ENCODE measurements at places on chromosomes 6 and 20. TPM values are rescaled to one million over a fixed set of nuclear protein-coding genes. Genes with fewer than 3 reads are reported as not detected.
A peak's percentile ranks its signal among the peaks of the same experiment; 100 is the strongest.

GRCh38 chr6:158058171-158058651, 76.5 kb downstream of the SYNJ2 start:
- DNase-seq, result no peak

- no peak for DNase-seq
Observed at GRCh38 chr6:157885211-157885788, 62.3 kb downstream of the SNX9 start.

DNA sequence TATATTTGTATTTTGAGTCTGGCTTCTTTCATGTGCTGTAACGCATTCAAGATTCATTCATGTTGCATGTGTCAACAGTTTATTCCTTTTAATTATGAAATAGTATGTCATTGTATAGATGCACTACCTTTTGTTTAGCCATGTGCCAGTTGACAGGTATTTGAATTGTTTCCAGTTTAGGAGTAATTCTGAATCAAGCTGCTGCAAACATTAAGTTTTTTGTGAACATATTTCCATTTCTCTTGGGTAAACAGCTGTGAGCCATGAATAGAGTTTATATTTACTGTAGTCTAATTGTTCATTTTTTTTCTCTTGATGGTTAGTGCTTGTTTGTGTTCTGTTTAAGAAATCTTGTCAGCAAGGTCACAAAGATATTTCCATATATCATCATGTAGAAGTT, 142.4 kb upstream of the RIPOR2 start:
- no peak for DNase-seq

DNA sequence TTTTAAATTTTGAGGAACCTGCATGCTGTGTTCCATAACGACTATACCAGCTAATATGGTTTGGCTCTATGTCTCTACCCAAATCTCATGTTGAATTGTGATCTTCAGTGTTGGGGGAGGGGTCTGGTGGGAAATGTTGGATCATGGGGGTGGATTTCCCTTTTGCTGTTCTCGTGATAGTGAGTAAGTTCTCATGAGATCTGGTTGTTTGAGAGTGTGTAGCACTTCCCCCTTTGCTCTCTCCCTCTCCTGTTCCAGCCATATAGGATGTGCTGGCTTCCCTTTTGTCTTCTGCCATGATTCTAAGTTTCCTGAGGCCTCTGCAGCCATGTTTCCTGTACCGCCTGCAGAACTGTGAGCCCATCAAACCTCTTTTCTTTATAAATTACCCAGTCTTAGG, 61.8 kb upstream of the NEDD9 start:
- DNase-seq, result no peak

GRCh38 chr20:10857352-10858070, 183.7 kb upstream of the JAG1 start:
- peak; percentile 96 for DNase-seq

- no peak for DNase-seq
Observed at GRCh38 chr6:115487331-115487730, 573.4 kb downstream of the FRK start.

- peak; percentile 58 for DNase-seq
Observed at GRCh38 chr20:57505979-57506378, 19.0 kb downstream of the CTCFL start.

- DNase-seq, result peak; percentile 55
Observed at GRCh38 chr6:77466055-77466450, 2.8 kb upstream of the HTR1B start.

GRCh38 chr20:47320990-47321805, 35.3 kb downstream of the ZMYND8 start:
- DNase-seq, result no peak

- no peak for DNase-seq
Observed at GRCh38 chr6:118791499-118791898, 102.5 kb upstream of the ASF1A start.

GRCh38 chr6:109455437-109456110, at the start of gene MICAL1:
TSS of gene MICAL1 (minus strand) at chr6:109455772. CDS start at chr6:109454196, 1,576 bp downstream.
- peak; percentile 57 for DNase-seq

- DNase-seq, result no peak
Observed at GRCh38 chr6:75997696-75998095, 74.8 kb downstream of the IMPG1 start.

DNA sequence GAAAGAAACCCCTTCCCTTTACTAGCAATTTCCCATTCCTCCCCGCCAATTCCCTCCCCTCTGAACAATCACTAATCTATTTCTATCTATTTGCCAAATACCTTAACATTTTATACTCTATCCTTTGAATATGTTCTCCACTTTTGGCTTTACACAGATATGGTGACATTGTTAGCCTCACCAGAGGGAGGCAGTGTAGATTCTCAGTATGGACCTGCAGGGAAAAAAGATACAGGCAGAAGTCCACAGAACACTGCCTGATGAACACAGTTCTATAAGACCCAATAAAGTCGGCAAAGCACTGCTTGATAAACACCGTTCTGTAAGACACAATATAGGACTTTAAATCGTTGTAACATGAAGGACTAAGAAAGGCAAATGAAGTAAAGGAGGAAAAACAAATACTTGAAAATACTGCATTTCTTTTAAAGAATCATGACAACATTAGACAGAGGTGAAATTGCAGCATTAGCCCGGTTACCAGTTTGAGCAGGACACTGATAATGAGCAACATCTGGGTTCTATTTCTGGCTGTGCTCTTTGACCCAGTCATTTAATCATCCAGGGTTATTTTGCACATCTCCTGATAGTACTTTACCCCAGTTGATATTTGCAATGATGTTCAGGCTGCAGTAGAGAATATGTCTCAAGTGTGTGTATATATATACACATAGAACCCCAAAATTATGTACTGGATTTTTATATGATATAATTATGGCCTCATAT, 296.8 kb downstream of the UTRN start:
- peak; percentile 16 for DNase-seq

GRCh38 chr20:22825076-22825475, 210.0 kb upstream of the SSTR4 start:
- DNase-seq, result no peak

DNA sequence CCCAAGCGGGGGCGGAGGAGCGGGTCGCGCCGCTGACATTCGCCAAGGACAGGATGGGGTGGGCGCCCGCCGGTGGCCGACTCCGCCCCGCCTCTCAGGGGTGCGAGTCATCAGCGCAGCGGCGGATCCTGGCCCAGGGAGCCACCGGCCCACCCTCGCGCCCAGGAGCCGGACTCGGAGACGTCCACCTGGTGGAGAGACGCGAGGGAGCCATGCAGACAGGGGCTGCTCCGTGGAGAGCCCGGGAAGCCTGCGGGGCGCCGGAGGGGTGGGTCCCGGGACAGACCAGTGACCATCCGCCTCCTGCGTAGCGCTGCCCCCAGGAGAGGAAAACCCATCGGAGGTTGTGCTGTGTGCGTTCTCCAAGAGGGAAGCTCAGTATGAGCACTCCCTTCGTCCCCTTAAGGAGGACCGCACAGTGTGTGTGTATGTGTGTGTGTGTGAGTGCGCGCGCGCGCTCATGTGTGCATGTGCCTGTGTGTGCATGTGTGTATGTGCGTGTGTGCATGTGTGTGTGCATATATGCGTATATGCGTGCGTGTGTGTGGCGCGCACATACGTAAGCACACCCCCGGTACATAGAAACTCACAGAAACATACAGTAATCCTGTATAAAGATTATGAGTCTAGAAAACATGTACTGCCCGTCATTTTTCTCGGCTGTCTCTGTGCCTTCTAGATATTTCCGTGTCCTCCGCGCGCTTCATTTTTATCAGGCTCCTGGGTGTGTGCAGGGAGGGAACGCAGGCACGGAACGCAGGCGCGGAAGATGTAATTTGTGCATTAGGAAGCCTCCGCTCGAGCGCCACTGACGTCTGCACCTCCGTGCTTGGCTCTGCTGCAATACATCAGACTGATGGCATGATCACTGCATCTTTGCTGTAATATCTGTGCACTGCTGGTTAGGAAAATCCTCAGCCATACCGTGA, 158.9 kb downstream of the TBXT start:
- DNase-seq, result no peak

GRCh38 chr6:37207903-37208456, 38.0 kb downstream of the PIM1 start:
- peak; percentile 64 for DNase-seq

DNA sequence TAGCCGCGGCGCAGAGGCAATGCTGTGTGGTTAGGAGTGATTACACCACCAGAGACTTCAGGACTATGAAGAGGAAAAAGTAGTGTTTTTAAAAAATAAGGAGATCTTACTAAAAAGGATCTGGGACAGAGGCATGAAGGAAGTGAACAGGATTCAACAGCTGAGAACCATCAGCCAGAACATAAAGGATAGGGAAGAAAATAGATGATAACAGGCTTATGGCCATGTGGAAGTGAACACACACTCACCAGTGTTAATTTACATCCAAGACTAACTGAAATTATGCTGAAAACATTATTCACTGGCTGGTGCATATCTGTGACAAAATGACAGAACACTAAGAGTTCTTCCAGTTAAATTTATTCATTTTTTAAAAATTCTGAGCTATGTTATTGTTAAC, 47.5 kb upstream of the BCLAF1 start:
- DNase-seq, result no peak

Gene VGLL2
- total RNA-seq, result not detected

Gene RSPH9
- not detected for total RNA-seq

Gene DPPA5
- not detected for total RNA-seq

Gene AVP
- not detected for total RNA-seq

Gene RBM24
- 2.4 TPM for total RNA-seq

Gene SLC4A11
- total RNA-seq, result 2.1 TPM

All from Caki2 (cell line).